Astrocyte (in vitro differentiated cells and primary cell): ENCODE measurements at places on chromosomes 5 and 9. TPM values are rescaled to one million over a fixed set of nuclear protein-coding genes. Genes with fewer than 3 reads are reported as not detected.
A peak's percentile ranks its signal among the peaks of the same experiment; 100 is the strongest.

GRCh38 chr5:79689541-79690466 is at the start of gene CMYA5:
TSS of gene CMYA5 (plus strand) at chr5:79689836. CDS start at chr5:79689908, 72 bp downstream.
- H3K36me3 ChIP-seq: no peaks in the 10 kb centered on the region
- DNase-seq: no peak
- no peak within 1 kb of the TSS for H3K27ac ChIP-seq
- peaks cover 10% of the 10 kb centered on the region for H3K4me1 ChIP-seq
- peak within 1 kb of the TSS; percentile 52 for H3K4me3 ChIP-seq
- no peaks in the 10 kb centered on the region for H3K27me3 ChIP-seq

GALNT12 gene
- total RNA-seq: 1.7 TPM in 2 replicates

DNA sequence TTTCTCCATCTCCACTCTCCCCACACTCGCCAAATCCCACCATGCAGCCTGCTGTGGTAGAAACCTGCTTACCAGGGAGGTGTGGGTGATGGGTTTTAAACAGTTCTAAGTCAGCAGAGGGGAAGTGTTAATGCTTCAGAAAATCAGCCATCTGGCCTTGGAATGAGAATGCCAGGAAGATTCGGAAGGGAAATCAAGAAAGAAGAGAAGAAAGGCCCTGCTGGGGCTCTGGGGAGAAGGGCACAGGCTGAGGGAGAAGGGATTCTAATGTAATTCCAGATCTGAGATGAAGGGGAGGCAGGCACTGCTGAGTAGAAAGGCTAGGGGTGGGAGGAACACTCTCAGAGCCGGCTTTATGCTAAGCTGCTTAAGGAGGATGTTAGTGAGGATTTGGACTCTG is 434.7 kb upstream of the DMAC1 start:
- no peaks in the 10 kb centered on the region for H3K36me3 ChIP-seq
- H3K27me3 ChIP-seq: no peaks in the 10 kb centered on the region
- no peak overlapping the region for H3K27ac ChIP-seq
- DNase-seq: no peak
- H3K4me1 ChIP-seq: no peaks in the 10 kb centered on the region

GRCh38 chr9:95316274-95316673 is 1.2 kb downstream of the FANCC start:
- H3K36me3 ChIP-seq: no peaks in the 10 kb centered on the region
- DNase-seq: no peak
- H3K27ac ChIP-seq: peak overlapping the region; percentile 98
- H3K4me3 ChIP-seq: peak overlapping the region; percentile 66
- no peaks in the 10 kb centered on the region for H3K27me3 ChIP-seq

DNA sequence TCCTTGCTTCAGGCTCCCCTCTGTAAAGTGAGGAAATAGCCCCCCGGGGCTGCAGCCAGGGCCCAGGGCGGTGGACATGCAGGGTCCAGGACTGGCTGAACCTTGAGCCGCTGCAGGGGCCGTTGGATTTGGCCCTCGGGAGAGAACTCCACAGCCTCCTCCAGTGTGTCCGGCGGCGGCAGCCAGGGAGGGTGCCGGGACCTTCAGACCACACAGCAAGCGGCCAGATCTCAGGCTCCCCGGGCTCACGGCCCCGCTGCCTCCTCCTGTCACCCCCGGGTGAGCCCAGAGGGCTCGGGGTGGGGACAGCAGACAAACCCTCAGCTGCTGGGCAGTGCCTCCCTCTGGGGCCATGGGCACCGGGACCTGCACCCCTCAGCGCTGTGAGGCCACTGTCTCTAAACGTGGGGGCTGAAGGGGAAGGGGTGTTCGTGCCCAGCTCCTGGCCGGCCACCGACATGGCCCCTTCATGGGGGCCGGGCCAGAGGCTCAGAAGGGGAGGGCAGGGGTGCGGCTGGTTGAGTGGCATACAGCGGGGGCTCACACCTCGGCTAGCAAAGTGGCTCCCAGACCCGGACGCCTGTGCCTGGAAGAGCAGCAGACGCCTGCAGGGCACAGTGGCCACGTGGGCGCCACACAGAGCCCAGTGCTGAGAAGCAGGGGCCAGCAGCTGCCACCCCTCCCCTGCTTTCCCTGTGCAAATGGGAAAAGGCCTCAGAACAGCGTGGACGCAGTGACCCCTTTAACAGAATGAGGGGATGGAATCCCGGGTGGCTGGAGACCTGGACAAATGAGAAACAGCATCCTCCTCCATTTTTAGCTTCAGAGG is 19.7 kb downstream of the SLC9A3 start:
- H3K36me3 ChIP-seq: no peaks in the 10 kb centered on the region
- no peaks in the 10 kb centered on the region for H3K4me1 ChIP-seq
- H3K27me3 ChIP-seq: peaks cover 5% of the 10 kb centered on the region
- DNase-seq: no peak
- no peak overlapping the region for H3K4me3 ChIP-seq

DNA sequence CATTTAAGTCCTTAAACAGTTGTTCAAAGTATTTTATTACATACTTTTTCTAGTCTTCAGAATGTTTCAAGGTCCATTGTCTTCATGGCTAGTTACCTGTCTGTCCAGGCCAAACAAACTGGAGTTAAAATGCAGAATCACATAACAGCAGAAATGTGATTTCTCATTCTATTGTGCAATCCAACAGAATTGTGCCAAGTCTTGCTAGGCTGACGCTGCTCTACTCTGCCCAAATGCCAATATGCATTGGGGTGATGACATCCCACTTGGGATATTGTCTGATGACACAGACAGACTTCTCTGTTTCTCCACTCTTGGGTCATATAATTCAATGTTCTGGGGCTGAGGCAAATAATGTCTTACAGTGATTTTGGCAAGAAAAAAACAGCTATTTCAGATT is 5.2 kb upstream of the SLC22A5 start:
- no peak overlapping the region for H3K4me3 ChIP-seq
- peak overlapping the region; percentile 61 for H3K27ac ChIP-seq
- H3K36me3 ChIP-seq: no peaks in the 10 kb centered on the region

DNA sequence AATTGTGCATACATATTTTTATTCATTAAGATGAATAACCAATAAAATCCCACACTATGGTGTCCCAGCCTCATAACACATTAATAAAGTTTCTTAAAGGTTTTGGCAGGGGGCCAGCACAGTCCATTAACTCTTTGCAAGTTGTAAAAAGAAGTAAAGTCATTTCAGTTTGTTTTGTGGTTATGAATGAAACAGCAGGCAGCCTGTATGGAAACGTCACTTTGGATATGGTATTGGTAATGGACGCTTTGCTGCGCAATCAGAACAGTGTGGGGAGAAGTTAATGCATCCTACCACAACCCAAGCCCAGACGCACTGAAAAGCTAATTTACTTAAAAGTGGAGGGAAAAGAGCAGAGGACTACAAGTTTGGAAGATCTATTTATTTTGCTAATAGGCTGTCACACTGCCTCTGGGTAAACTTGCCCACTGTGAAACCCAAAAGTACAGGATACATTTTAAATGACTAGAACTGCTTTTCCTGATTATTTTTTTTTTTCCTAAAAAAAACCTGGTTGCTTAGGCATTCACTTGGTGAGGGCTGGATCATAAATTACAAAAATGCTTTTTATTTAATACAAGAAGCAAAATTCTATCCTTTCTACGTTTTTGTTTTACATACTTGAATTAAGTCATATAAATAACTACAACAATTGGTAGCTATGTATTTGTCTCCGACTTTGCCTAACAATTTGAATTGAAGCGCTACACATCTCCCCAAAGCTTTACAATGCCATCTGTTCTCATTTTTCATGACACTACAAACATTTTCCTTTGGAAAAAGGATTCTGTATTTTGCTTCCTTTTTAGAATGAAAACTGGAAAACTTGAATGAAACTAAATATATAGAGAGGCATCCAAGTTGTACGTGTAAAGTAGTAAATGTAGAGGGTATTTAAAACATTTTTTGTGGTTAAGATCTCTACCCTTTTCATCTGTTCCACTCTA is 104.3 kb downstream of the NFIB start:
- no peaks in the 10 kb centered on the region for H3K36me3 ChIP-seq
- peaks cover 33% of the 10 kb centered on the region for H3K4me1 ChIP-seq
- DNase-seq: no peak
- no peak overlapping the region for H3K27ac ChIP-seq
- H3K4me3 ChIP-seq: no peak overlapping the region
